ENCODE measurements at places on chromosomes 6 and 20.

DNA sequence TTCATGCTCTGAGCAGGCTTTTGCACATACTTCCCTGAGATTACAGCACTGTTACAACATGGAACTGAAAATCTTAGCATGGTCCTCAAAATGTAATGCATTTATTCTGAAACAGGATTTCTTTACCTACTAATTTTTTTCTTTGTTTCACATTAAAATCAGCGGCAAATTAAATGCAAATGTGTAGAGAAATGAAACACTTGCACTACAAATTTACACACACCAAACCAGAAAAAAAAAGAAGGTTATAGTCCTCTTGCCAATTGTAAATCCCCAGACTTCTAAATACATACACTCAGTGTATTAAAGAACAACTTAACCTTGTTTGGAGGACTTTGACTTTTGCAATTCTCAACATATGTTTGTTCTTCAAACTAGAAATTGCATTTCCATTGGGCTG, 210.9 kb upstream of the TBX18 start:
- no peak for DNase-seq

GRCh38 chr6:90790696-90791095, 203.8 kb upstream of the MAP3K7 start:
- DNase-seq = no peak

DNA sequence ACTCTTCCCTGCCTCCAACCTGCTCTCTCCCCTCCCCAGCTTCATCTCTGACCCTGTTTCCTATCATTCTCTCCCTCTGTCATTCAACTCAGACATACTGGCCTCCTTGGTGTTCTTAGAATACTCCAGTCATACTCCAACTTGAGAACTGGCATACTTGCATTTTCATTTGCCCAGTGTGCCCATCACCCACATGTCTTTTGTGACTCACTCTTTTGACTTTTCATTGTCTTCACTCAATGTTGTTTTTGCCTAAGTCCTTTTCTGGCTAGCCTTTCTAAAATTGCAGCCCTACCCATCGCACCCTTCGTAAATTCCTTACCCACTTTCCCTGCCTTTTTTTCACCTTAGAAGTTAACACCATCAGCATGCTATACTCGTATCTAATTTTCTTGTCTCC, 77.0 kb upstream of the CD2AP start:
- no peak for DNase-seq

GRCh38 chr6:135665935-135666334, 168.4 kb upstream of the AHI1 start:
- DNase-seq = no peak

DNA sequence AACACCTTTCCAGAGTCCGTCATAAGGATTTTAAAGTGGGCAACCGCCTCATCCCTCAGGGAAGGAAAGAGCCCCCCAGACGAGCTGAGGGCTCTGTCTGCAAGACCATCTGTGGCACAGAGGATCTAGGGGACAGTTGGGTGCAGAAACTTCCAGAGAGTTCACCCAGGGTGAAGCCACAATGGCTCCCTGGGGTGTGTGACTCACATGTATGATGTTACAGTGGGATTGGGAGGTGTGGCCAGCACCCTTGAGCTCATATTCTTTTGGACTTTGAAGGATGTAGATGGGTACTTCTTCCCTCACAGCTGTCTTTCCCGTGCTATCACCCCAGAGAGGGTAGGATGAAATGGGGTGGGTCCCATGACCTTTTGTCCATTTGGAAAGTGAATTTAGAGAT, 95.5 kb downstream of the NCR2 start:
- DNase-seq = no peak

- DNase-seq = no peak
These were observed 188.8 kb upstream of the BTBD3 start for GRCh38 chr20:11728937-11729336.

- DNase-seq = peak; percentile 84
These were observed 635 bp upstream of the C20orf203 start for GRCh38 chr20:32674362-32674789.

GRCh38 chr6:26464416-26465131, 6.8 kb downstream of the BTN2A1 start:
- DNase-seq = no peak

- no peak for DNase-seq
These were observed 84.6 kb upstream of the SPTLC3 start for GRCh38 chr20:12924126-12924525.

DNA sequence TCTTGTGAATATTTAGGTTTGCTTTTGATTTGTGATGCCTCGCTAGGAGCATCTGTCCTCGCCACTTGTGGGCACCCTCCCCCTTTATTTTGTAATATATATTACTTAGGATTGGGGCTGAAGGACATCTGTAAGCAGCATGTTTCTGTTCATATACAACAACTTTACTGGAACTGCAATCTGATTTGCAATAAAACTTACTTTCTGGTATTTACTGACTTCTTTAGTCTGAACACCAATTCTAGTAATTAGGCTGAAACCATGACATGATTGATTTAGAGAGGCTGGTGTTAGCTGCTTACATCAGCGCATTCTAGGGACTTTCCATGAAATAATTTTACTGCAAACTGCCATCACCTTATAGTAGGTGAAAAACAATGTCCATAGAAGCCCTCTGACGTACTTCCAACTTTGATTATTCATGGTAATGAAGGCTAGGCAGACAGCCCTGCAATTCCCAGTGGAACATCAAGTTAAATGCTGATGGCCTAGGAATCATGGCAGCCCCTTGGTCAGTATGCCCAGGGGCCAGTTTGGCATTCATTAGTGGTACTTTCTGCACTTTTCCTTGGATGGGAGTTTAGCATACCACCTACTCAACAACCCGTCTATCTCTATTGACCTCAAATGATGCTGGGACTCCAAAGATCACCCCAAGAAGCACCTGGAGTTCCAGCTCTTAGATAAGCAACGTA, 132.9 kb upstream of the MCHR2 start:
- no peak for DNase-seq

DNA sequence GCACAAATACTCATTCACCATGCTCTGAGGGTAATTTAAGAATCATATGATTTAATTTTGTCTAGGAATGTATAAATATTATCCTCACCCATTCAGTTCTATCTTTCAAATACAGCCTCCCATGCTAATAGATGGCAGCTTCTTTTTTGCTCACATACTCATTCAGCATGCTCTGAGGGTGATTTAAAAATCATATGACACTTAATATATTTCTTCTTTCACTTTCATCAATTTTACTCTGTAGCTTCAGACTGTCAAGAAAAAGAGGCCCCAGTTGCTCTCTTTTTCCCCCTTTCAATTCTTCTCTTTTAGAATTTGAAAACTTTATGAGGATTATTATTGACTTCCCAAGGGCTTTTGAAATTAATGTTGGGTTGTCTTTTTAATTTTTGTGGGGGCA, 161.7 kb upstream of the LAMP5 start:
- no peak for DNase-seq

GRCh38 chr20:62310757-62311121, 7.9 kb downstream of the ADRM1 start:
- no peak for DNase-seq

DNA sequence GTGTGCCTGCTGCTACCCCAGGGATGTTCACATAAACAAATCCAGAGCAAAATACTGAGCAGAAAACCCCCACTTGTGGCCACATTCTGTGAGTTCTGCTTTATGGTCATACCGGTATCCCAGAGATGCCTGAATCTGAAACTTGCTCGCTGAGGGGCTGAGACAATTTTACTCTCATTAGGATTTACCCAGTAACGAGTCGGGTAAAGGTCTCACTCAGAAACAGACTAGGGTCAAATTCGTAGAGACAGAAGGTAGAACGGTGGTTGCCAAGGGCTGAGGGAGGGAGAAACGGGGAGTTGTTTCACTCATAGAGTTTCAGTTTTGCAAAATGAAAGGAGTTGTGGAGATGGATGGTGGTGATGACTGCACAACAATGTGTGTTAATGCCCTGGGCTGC, 45.4 kb upstream of the NKX2-2 start:
- DNase-seq = no peak

DNA sequence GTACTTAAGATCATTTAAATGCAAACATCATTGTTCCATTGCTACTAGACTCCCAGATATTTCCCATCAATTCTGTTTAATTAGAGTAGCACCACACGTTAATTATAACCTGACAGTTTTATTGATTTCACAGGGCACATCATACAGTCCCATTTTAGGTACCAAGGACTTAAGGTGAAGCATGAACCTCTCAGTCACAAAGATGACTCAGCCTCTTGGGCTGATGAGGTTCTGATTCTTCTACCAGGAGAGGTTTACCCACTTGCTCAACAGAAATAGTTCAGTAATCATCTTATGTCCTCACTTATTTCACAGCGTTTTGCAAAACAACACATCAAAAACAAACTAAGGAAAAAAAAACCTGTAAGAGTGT, 98.5 kb downstream of the HIVEP2 start:
- no peak for DNase-seq

- DNase-seq = no peak
These were observed 652.7 kb downstream of the PHF3 start for GRCh38 chr6:64288351-64288750.

DNA sequence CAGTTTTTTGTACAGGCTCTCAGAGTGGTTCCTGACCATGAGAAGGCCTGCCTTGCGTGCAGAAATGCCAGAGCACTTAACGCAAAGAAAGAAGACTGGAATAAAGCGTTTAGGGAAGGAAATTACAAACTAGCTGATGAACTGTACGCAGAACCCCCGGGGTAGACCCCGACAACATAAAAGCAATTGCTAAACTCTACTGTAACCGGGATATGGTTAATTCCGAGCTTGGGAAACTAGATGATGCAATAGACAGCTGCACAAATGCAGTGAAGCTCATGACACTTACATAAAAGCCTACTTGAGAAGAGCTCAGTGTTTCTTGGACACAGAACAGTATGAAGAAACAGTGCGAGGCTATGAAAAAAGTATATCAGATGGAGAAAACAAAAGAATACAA, 35.7 kb downstream of the CITED2 start:
- DNase-seq = peak; percentile 71

GRCh38 chr6:111715321-111715720, 109.6 kb upstream of the TRAF3IP2 start:
- no peak for DNase-seq

DNA sequence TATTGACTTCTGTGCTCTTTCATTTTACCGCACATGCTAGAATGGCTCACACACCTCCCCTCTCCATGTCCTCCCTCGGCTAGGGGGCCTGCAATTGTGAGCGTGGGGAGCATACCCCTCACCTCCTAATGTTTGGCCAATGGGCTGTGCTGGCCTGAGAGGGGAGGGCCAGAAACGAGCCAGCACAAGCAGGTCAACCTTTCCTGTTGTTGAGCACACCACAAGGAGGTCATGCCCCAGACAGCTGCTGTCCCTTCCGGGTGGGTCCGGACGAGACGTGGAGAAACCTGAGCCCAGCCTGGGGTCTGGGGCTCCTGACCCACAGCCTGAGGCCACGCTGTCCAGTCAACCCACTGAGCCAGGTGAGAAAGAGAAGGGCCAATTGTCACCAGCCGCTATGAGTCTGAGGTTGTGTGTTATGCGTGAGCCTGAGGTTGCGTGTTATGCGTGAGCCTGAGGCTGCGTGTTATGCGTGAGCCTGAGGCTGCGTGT, 77.4 kb downstream of the TTLL2 start:
- DNase-seq = no peak

DNA sequence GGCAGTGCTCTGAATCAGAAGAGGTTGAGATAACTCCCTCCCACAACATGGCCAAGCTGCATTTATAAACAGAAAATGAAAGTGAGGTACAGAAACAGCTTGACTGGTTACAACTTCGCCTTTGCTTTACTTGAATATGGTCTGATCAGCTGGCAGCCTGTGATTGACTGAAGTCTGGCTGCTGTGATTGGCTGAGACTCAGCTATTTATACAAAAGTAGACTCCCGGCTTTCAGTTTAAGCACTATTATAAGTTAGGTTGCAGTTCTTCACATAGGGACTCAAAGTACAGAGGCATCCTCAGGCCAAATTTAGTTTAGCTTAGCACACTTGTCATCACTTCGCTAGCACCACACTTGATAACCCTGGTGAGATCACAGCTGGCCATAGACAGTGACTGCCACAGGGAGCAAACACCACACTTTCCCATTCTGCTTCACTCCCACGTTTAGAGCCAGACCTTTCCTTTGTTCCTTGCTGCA, 362.6 kb downstream of the EPM2A start:
- no peak for DNase-seq

DNA sequence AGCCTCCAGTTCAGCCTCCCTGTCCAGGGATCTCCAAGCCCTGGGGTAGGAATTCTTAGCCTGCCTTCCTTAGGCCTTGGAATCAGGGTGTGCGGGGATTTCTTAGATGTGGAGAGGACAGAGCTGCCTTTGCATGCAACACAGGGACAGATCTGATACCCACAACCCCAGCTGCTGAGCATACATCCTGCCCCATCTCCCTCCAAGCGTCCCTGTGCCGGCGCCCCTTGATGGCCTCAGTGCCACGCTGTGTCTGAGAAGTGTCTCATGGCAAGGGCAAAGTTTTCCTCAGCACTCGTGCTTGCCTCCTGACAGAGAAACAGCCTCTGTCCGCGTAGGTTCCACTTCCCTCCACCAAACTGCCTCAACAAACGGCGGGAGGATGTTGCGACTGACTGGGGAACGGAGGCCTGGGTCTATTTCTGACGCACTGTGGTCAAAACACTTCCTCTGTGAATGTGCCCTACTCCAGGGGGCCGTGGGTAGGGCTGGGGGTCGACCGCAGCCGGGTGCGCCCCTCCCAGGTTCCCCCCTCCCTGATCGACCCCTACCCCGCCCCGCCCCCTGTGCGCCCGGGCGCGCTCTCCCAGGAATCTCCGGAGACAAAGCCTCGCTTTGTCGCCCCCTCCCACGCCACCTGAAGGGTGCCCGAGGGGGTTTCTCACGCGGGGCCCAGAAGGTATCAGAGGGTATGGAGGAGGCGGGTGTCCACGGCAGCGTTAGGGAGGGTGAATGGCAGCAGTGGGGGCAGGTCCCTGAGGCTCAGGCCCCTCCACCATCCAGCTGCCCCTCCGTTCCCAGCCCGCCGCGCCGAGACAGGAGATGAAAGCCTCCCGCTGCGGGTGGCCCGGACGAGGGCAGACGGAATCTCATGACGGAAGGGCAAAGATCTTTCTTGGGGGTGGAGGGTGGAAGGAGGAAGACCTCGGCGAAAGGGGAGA, 806 bp downstream of the MICAL1 start:
- peak; percentile 40 for DNase-seq

DNA sequence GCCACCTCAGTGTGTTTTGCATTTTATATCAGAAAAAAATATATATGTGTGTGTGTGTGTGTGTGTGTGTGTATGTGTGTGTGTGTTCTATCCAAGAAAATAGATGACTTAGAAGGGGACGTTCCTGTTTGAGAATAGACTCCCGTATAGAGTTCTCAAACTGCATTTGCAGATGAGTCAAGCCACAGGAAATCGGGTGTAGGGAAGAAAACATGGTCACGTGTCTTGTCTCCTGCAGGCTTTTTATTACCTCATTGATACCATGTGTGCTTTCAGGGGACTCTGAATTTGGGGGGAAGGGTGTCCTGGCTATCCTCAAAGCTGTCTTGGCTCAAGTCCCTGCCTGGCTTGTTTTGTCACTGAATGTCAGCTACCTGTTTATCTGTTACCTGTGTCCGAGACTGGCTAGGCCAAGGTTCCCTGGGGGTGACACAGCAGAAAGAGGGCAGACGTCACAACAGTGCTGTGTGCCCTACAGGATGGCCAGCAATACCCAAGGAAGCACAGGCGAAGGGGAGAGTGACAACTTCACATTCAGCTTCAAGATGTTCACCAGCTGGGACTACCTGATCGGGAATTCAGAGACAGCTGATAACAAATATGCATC, 55.7 kb upstream of the NOP56 start:
- DNase-seq = no peak

GRCh38 chr6:150142670-150143515, at the start of gene PPP1R14C:
Gene PPP1R14C (plus strand): TSS chr6:150143044. CDS start chr6:150143193, 149 bp downstream.
- DNase-seq = no peak

- DNase-seq = peak; percentile 7
These were observed 85.1 kb downstream of the EDN3 start for GRCh38 chr20:59385480-59385879.

- DNase-seq = no peak
These were observed 261.9 kb upstream of the MOCS1 start for GRCh38 chr6:40196135-40196518.
